ENCODE measurements at places on chromosomes 12 and 14.

DNA sequence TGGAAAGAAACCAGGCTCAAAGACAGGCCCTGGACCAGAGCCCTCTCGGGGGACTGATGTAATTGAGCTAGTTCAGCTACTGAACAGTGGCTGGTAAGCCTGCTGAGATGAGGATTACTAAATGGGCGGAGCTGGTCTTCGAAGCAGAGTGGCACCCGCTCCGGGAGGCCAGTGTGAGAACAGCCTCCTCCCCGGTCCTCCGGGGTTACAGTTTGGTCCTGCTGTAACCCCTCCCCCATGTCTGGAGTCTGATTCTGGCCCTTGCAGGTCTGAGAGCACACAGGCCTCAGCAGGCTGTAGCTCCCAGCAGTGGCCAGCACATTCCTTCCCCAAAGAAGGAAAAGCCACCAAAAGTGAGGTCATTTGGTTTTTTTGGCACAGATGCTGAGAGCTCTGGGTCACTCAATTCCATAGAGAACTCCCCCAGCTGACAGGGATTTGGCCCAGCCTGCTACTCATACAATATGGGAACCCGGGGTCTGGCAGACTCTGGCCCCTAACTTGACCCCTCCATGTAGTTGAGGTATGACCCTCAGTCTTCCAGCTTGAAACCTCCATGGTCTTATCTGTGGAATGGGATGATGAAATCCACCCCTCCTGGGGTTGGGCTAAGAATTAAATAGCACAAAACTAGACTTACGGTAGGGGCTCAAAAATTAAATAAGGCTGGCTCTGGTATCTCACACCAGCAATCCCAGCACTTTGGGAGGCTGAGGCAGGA lies 39.0 kb downstream of the ACTN1 start:
- peak; percentile 61 for DNase-seq

DNA sequence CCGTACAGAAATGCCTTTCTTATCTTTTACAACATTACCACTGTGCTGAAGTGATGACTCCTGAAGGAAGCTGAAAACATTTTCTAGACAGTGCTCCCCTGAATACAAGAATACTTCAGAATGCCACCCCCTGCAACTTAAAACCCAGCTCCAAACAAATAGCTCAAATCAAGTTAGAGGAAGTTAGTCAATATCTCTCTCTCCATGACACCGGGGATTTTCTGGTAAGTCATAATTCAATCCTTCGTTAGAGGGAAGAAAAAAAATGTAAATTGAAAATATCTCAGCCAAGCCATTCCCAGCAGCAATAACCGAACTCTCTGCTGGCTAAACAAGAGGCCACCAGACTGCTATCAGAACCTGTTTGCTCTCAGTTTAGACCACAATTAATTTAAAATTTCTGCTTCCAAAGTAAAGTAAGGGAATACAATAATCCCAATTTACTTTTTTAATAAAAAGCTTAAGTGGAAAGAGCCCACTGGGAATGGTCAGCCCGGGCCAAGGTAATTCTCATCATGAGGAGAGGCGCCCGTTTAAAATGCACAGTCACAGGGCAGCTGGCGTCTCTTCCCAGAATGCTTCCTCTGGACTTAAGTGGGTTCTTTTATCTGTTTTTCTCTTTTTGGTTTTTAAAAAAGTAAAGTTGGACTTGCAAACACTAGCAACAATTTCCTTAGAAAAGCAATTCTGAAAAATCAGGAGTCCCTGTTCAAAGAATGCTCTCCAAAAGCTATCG lies 710.1 kb upstream of the STXBP6 start:
- no peak for DNase-seq

GRCh38 chr12:123828854-123829547 lies 66.9 kb downstream of the DNAH10 start:
- DNase-seq = no peak

DNA sequence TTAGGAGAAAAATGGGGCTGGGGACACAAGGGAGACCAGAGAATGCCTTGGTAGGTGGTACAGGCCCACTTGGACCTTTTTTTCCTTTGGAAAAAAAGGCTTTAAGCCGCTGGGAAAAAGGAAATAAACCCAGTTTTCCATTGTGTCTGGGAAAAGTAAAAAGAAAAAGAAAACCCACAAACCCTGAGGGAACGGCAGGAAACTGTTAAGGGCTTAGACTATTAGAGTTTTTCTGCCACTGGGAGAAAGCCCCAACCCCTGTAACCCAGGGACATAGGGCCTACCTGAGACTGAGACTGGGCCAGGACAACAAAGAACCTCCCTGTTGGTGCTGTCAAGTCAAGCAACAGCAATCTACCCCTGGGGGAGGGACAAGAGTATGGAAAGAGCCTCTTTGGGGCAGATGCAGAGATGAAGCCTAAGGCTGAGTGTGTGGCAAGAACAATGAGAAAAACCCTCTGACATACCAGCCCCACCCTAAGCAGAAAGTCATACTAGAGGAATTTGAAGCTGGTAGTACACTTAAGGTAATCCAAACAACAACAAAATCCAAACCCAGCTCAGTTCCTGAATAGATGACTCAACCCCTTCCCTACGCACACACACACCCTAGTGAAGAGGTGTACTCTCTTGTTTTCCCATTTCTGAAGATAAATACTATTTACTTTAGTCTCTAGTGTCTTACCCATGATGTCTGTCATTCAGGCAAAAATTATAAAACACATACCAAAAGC lies 22.8 kb downstream of the ATF1 start:
- peak; percentile 89 for DNase-seq

GRCh38 chr12:32483499-32483898 lies 84.1 kb downstream of the FGD4 start:
- peak; percentile 32 for DNase-seq

All from NCI-H460 (cell line).